ENCODE measurements at places on chromosomes 12 and 14. TPM values are rescaled to one million over a fixed set of nuclear protein-coding genes. Genes with fewer than 3 reads are reported as not detected.

- peak; percentile 68 for DNase-seq
Observed at GRCh38 chr14:53035336-53036210, 84.7 kb upstream of the FERMT2 start.

CPNE6 gene
- total RNA-seq: 0.20 TPM

SLC15A5 gene
- not detected for total RNA-seq

- DNase-seq: no peak
Observed at GRCh38 chr12:58419196-58419760, 477.9 kb downstream of the ATP23 start.

DNA sequence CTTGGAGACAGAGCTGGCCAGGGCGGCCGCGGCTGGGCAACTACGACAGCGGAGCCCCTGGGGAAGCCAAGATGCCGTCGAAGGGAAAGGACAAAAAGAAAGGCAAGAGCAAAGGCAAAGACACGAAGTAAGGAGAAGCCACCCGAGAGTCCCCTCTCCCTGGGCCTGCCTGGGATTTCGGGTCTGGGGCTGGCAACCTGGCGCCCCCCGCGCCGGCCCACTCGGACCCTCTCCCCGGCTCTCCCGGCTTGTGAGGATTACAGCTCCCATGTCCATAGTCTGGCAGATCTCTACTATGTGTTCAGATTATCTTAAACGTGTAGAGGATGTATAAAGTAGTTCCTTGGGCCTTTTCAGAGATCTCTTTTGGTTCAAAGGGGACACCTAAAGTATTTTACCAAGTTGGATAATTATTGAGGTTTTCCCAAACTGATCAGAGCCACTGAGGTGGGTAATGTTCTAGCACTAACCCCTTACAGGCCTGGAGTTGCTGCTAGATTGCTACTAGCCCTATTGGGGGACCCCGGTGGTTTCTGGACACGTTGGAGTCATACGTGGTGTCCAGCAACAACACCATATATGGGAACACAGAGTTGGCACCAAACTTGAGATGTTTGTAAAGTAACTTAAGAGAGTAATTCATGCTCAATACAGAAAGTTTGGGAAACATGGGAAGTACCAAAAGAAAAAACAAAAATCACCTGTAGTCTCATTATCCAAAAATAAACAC is 424 bp downstream of the BBOF1 start:
- DNase-seq: peak; percentile 12

GRCh38 chr12:98997899-98998298 is 352.8 kb downstream of the APAF1 start:
- no peak for DNase-seq

CMA1 gene
- total RNA-seq: 0.69 TPM

CTSG gene
- total RNA-seq: 31.1 TPM
